Stomach (tissue), 19 donors: ENCODE measurements at places on chromosomes 13 and 19. TPM values are rescaled to one million over a fixed set of nuclear protein-coding genes. Genes with fewer than 3 reads are reported as not detected.

DNA sequence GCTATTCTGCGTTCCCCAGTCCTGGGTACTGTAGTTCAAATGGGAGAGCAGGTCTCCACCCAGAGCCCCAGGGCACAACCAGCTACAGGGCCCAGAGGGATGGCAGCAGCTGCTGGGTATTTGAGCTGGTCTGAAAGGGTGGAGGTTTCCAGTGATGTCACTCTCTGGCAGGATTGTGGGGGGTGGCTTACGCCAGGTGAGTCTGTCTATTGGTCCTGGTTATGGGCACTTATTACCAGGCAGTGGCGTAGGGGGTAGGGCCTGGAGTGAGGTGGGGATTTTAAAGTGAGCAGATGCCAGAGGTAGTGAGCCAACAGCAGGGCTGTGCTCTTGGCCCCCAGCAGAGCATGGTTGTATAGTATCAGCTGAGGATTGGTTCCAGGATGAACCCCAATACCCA, 6.2 kb downstream of the RPS19 start:
- DNase-seq: no peak

GRCh38 chr19:11365557-11366117, 8.8 kb upstream of the SWSAP1 start:
- DNase-seq: no peak

- DNase-seq: no peak
Measured at GRCh38 chr19:3604227-3604986, 2.3 kb downstream of the TBXA2R start.

- DNase-seq: no peak
Measured at GRCh38 chr13:24670174-24670573, 10.0 kb upstream of the ATP12A start.

The ANKLE1 gene
- total RNA-seq: not detected

The ZNF865 gene
- 1.3 TPM for total RNA-seq
